ENCODE measurements at places on chromosomes 3 and 15. TPM values are rescaled to one million over a fixed set of nuclear protein-coding genes. Genes with fewer than 3 reads are reported as not detected.
A peak's percentile ranks its signal among the peaks of the same experiment; 100 is the strongest.

GRCh38 chr3:185076219-185076618 is 76.6 kb downstream of the C3orf70 start:
- DNase-seq, result no peak

GRCh38 chr3:37787153-37787867 is 74.4 kb upstream of the CTDSPL start:
- DNase-seq, result no peak

DNA sequence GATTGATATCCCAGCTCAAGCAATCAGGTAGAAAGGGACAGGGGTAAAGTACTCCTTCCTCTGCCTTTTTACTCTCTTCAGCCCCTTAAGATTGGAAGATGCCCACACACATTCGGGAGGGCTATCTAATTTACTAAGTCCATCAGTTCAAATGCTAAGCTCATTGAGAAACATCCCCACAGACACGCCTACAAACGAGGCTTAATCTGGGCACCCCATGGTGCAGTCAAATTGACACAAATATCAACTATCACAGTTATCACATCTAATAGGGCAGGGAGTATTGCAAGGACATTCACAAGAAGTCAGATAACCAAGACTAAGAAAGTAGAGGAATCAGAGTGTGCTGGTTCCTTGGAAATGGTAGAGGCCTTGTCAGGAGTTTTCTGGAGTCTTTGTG is 437.8 kb upstream of the AZI2 start:
- DNase-seq, result no peak

GRCh38 chr3:9342696-9343095 is 20.2 kb upstream of the THUMPD3 start:
- no peak for DNase-seq

- DNase-seq, result no peak
Observed at GRCh38 chr3:147544290-147544689, 135.1 kb downstream of the ZIC1 start.

- no peak for DNase-seq
Observed at GRCh38 chr3:52294320-52295150, 6.9 kb downstream of the GLYCTK start.

GRCh38 chr3:143597774-143598652 is 250.3 kb downstream of the SLC9A9 start:
- DNase-seq, result no peak

DNA sequence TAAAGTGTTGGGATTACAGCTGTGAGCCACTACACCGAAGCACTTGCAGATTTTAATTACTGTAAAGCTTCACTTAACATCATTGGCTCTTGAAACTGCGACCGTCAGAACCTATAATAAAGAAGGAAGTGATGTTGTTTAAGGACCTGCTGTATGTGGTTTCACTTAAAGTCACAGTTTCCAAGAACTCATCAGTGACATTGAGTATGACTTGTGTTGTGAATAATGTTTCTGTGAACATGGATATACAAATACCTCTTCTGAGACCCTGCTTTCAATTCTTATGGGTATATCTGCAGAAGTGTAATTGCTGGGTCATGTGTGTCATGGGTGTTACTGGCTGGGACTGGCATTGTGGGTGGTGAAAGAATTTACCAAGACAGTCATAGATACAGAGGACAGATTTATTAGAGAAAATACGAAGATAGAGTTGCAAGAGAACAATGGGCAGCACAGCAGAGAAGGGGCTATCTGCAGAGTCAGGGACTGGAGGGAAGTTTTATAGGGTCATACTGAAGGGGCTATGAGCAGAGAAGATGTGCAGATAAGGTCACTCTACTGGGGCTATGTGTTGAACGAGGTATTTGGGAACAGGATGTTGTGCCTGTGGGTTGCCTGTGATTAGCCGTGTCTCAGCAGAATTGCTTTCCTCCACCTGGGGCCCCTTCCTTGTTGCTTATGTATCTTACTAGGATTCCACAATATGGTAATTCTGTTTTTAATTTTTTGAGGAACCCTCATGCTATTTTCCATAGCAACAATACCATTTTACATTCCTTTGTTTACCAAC is 4.5 kb downstream of the NDUFB5 start:
- DNase-seq, result no peak

- peak; percentile 57 for DNase-seq
Observed at GRCh38 chr3:98741121-98741716, 21.9 kb upstream of the ST3GAL6 start.

- no peak for DNase-seq
Observed at GRCh38 chr15:47300596-47300995, 416.7 kb upstream of the SEMA6D start.

- no peak for DNase-seq
Observed at GRCh38 chr3:65946438-65946837, 92.3 kb downstream of the MAGI1 start.

GRCh38 chr3:54628888-54629441 is 298.9 kb downstream of the LRTM1 start:
- no peak for DNase-seq

The DCLK3 gene
- not detected for total RNA-seq

The GABRA5 gene
- not detected for total RNA-seq

The CYP1A1 gene
- 0.33 TPM for total RNA-seq

The GOLGA8R gene
- total RNA-seq, result 1.4 TPM

The GUCA1C gene
- total RNA-seq, result not detected

The FSTL1 gene
- 256 TPM for total RNA-seq

The TERC gene
- total RNA-seq, result 7.6 TPM

The SLC22A13 gene
- 0.44 TPM for total RNA-seq
